ENCODE measurements at places on chromosomes 5 and 9. TPM values are rescaled to one million over a fixed set of nuclear protein-coding genes. Genes with fewer than 3 reads are reported as not detected.

Gene ENTPD8
- polyA plus RNA-seq: 0.07 TPM

Gene INSYN2B
- polyA plus RNA-seq: 9.1 TPM

GRCh38 chr5:62460578-62460983, 48.0 kb downstream of the IPO11 start:
- DNase-seq: peak; percentile 68

DNA sequence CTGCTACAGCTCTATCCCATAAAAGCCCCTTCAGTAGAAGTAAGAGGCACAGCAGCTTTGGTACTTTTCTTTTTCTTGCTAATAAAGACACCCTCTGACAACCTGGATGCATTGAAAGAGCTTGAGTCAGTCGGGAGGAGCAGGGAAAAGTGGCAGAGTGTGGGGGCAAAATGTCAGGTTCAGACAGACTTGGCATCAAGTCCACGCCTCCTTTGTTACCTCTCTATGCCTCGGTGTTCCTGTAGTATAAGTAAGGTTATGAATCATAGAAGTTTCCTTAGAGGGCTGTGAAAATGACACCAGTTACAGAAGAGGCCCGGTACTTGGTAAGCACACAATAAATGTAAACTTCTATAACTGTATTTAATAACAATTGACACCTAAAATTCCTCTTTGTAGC, 133.9 kb downstream of the ESM1 start:
- DNase-seq: no peak

- no peak for DNase-seq
These were observed 18.0 kb downstream of the PLAA start for GRCh38 chr9:26928902-26929495.

Gene NPR3
- polyA plus RNA-seq: 23.2 TPM

- no peak for DNase-seq
These were observed 303.6 kb downstream of the SPOCK1 start for GRCh38 chr5:137195483-137195882.

DNA sequence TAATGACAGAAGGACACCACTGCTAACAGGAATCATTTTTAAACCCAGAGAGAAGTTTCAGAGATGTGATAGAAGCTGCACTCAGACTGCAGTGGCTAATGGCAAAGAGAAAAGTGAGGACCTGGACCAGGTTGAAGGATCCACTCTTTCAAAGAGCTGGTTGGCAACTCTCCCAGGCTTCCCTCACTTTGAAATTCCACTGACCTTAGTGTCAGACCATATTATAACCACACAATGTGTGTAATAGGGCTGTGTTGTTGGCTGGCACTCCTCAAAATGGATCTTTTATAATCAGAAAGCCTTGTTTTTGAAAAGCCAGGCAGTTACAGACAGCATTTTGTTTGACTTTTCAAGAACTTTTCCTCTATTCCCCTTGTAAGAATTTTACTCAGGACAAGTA, 280.7 kb downstream of the PRELID2 start:
- DNase-seq: peak; percentile 73

GRCh38 chr9:71830929-71831328, 62.6 kb upstream of the CEMIP2 start:
- DNase-seq: no peak

Gene GLRX
- polyA plus RNA-seq: 277 TPM

GRCh38 chr5:168211936-168212335, 79.5 kb upstream of the WWC1 start:
- no peak for DNase-seq

DNA sequence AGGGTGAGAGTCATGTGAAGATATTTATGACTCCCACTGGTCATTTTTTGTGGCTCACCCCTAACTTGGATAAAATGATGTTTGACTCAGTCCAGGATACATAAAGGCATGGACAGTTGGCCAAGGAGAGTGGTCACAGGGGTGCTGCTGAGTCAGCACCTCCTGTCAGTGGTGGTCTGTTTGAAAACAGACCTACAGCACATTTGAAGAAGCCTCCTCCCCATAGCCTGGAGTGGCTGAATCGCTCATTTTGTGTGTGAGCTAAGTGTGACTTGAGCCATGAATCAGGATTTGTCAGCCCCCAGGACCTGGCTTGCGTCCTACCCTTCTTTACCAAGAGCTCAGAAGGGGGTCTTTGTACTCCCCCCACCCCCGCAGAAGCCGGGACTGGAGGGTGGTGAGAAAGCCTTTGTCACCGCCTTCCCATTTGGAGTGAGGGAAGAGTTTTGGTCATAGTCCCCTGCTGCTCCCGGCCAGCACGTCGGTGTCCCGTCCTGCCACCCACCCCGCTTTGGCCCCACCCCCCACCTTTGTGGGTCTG, 35.6 kb downstream of the TRIO start:
- peak; percentile 95 for DNase-seq

GRCh38 chr9:119483153-119483552, 113.9 kb upstream of the BRINP1 start:
- DNase-seq: no peak

DNA sequence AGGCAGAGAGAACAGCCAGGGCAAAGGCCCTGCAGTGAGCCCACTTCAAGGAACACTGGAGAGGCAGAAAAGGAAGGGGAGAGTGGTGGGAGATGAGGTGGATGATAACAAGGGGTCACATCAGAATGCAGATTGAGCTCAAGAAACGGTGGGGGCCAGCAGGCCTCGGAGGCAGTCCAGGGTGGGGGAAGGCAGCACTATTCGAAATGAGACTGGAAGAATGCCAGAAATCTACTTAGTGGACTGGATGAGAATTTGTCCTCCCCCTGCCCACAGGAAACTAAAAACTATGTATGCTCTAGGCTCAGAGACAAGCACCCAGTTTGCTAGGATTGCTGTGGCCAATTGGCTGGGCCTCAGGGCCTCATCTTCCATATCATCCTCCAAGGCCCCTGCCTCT, 148.7 kb downstream of the ADAMTS12 start:
- no peak for DNase-seq

Gene CARTPT
- polyA plus RNA-seq: not detected
